ENCODE measurements at places on chromosomes 5 and 9. TPM values are rescaled to one million over a fixed set of nuclear protein-coding genes. Genes with fewer than 3 reads are reported as not detected.

DNA sequence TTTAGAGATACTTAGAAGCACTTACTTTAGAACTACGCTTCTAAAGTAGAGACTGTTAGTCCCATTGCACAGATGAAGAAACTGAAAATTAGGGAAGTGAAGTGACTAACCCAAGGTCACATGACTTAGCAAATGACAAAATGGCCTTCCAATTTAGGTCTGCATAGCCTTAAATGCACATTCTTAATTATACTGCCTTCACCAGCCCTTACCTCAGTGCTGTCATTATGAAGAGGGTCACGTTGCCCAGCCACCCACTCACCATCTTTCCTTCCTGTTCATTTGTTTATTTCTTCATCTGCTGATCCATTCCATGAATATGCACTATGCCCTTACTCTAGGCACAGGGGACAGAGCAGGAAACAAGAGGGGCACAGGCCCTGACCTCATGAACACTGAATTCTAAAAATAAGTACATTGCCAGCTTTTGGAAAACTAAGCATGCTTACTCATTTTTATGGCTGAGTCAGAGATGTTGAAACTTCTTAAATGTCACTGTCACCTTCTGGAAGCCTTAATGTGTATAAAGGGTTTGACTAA is 8.6 kb downstream of the HAVCR2 start:
- DNase-seq = peak; percentile 42

DNA sequence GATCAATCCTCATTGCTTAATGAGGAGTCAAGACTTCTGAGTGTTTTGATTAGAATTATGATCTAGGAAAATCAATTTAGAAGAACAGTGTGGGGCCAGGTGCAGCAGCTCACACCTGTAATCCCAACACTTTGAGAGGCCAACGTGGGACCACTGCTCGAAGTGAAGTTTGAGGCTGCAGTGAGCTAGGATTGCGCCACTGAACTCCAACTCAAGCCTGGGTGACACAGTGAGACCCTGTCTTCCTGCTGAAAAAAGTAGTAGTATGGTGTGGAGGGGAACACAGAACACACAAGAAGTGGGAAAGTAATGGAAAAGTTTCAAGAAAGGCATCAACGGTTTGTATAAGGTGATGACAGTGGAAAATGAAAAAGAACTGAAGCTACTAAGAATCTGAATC is 9.1 kb downstream of the FNIP1 start:
- no peak for DNase-seq

- DNase-seq = no peak
Measured at GRCh38 chr9:112104901-112105300, 70.2 kb downstream of the SUSD1 start.

DNA sequence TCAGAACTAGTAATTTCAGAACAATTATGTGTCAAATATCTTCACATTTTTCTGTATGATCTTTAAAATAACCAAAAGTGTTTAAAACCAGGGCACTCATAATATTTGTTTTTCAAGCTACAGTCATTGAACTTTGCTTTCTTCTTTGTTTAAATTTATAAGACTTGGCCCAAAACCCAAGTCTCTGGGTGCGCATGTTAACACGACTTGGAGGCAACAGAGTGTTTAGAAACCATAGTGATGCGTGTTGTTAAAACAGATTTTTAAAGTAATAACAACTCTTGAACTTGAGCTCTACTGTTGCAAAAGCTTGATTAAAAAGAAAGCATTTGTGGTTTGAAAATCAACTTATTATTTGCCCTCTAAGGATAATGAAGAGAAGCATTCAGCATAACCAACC is 26.0 kb upstream of the GRIN3A start:
- DNase-seq = no peak

DNA sequence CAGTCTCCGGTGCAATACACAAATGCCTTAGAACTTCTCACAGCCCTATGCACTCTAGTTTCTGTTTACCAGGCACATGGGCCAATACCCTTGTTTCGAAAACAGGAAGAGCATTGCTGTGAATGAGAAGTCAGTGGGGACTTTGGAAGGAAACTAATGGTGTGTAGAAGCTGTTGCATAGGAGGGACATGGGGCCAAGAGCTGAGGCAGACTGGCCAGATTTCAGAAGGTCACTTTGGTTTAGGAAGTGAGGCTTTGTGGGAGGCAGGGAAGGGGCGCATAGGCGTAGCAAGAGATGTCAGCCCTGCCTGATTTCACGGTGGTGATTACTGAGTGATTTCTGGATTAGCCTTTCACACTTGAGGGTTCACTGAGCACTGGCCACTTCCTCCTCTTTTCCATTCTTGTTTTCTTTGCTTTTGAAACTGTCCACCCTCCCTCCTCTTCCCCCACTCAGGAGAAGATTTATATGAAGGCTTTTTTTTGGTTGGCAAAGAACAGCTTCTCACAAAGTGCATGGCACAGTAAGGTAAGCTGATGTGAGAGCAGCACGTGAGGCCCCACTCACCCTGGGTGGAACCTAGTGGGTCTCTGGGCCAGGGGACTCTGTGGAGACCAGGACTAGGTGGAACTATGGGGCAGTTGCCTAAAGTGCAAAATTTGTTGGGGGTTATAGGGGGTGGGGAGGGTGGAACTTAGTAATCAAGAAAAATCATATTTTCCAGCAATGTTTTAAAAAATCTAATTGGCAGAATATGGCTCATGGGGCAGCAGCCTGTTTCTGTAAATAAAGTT is 6.1 kb upstream of the TMEM252 start:
- DNase-seq = no peak

DNA sequence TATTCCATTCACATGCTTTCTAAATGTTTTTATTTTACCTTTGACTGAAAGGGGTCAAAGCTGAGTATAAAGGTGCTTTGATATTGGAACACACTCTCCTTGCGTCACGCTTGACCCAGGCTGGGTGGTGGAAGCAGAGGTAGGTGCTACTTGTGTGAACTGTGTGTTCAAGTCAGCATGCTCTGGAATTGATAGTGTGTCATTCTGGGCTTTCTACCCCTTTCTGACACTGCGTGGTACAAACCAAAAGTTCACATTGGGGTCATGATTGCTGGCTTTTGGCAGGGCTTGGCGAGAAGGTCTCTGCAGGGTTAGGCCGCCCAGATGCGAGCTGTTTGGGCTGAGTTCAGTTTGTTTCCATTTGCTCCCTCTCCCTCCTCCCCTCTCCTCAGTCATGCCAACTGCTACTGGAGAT is 131.8 kb downstream of the ADAMTSL1 start:
- peak; percentile 48 for DNase-seq

- DNase-seq = peak; percentile 66
Measured at GRCh38 chr9:35616681-35617459, 1.3 kb downstream of the CD72 start.

- DNase-seq = no peak
Measured at GRCh38 chr5:142007237-142007544, 5.6 kb downstream of the GNPDA1 start.

DNA sequence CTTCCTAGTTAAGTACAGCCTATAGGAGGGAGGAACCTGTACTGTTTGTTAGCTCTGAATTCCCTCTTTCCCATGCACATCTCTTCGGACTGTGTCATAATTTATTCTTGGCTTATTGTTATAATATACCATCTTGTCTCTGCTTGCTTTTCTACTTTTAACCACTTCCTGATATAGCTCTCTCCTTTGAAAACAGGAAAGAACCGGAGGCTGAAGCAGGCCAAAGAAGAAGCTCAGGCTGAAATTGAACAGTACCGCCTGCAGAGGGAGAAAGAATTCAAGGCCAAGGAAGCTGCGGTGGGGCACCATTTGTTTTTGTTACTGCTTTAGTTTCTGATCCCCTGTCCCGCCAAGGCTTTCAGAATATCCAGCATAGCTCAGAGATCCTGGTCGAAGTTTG is 4.8 kb downstream of the ATP6V1G1 start:
- no peak for DNase-seq

- DNase-seq = no peak
Measured at GRCh38 chr9:135772056-135772646, 70.2 kb downstream of the KCNT1 start.

- no peak for DNase-seq
Measured at GRCh38 chr9:107827304-107827703, 337.7 kb upstream of the KLF4 start.

DNA sequence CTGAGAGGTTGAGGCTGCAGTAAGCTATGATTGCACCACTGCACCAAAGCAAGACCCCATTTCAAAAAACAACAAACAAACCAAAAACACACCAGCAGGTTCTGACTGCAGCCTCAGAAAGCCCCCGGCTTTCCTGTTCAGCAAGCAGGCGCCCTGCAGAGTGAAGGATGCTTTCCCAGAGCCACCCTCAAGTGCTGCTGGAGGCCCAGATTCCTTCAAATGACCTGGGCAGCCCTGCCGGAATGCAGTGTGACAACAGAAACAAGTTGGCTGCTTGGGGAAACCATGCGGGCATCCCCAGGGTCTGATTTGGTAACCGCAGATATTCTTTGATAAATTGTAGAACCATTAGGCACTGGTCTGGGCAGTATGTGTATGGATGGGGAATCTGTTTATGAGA is 35.7 kb upstream of the GNE start:
- DNase-seq = no peak

DNA sequence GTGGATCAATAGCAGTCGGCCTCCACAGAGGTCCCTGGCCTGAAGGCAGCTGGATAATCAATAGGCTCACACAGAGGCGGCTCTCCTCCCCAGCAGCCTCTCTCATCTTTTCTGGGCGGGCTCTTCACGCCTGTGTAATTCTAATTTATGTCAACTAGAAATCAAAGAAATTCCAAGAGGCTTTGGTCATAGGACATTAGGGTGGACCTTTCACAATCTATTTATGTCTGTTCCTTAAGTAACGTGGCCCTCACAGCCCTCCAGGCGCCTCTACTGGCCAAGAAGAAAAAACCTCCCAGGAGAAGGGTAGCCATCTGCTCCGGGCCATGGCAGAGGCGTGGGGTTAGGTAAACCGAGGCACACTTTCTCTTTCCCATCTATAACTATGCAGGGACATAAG is 205.1 kb upstream of the EFNA5 start:
- DNase-seq = peak; percentile 76

- no peak for DNase-seq
Measured at GRCh38 chr5:119276978-119277377, 78.8 kb upstream of the TNFAIP8 start.

DNA sequence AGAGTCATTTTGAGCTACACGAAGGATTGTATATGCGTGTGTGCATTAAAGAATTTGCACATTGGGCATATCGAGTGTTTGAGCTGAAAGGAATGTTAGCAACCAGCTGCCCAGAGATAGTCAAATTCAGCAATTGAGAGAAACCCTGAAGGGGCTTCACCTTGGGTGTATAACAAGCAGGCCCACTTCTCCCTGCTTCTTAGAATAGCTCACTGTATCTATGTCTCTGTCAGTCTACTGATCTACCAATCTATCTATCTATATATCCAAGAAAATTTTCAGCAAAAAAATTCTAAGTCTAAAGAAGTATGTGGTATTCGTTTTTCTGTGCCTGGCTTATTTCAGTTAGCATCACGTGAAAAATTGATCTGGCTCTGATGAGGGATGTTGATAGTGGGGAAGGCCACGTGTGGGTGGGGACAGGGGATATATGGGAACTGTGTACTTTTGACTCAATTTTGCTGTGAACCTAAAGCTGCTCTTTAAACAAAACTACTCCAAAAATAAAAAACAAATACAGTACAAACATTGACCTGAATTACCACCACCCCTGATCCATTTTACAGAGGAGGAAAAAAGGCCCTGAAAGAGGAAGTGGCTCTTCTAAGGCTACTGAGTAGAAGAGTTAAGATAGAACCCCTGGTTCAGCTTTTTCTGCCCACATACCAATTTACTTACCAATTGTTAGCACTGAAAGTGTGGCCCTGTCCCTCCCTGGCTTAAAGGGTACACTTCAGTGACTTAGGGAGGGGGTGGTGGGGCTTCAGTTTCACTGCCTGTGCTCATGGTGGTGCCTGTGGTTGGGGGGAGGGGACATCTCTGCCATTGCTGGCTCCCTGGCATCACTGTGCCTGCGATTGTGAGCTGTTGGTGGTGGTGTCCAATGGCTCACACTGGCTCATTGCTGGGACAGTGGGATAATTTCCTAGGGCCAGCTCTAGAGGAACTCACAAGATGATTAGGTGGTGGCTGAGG is 141.8 kb downstream of the DOCK2 start:
- no peak for DNase-seq

DNA sequence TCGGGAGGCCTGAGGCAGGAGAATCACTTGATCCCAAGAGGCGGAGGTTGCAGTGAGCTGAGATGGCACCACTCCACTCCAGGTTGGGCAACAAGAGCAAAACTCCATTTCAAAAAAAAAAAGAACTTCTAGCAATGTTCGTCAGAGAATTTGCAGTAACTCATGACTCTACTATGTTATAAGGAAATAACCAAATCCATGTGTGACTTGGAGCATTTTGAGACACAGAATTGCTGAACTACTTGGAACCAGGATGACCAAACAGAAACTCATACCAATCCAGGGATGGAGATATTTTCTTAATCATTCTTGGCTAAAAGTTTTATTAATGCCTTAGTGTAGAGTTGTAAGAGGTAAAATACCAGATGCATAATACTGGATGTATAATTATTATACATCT is 99.9 kb upstream of the BNC2 start:
- DNase-seq = no peak

DNA sequence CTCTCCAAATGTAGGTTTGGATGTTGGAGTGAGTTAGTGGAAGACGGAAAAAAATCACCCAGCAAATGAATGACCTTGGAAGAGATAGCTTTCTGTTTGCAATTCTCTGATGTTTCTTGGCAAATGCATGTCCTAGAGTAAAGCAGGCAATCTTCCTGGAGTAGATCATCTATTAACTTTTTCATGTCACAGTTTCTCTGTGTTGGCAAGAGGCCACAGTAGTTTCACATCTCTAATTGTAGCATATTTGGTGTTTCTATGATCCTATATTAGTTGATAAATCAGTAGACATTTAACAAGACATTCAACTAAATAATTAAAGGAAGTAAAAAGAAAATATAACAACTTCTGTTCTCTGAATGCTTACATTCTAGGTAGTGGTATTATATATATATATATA is 138.2 kb upstream of the MINAR2 start:
- no peak for DNase-seq

DNA sequence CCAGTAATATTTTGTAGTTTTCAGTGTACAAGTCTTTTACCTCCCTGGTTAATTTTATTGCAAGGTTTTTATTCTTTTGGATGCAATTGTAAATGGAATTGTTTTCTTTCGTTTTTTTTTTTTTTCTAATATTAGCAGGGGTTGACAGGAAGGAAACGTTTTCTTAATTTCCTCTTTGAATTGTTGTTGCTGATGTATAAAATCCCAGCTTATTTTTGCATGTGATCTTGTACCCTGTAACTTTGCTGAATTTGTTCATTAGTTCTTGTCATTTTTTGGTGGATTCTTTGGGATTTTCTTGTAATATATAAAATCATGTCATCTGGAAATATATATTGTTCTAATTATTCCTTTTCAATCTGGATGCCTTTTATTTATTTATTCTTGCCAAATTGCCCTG is 65.0 kb upstream of the ANKH start:
- DNase-seq = no peak

Gene FUBP3
- 36.2 TPM for total RNA-seq

Gene WDR55
- 25.2 TPM for total RNA-seq

Gene IFNA8
- not detected for total RNA-seq

Gene CCDC192
- total RNA-seq = not detected

Gene MPDZ
- total RNA-seq = 59.1 TPM

Gene MZB1
- not detected for total RNA-seq

Gene IL5
- not detected for total RNA-seq

Gene TMEM167A
- 55.5 TPM for total RNA-seq

Gene SPATA31C1
- total RNA-seq = not detected

Measured in fibroblast of lung (primary cell).